ENCODE measurements at places on chromosomes 16 and 17. TPM values are rescaled to one million over a fixed set of nuclear protein-coding genes. Genes with fewer than 3 reads are reported as not detected.

CDYL2 gene
- 2.7 TPM for total RNA-seq

MYCBPAP gene
- 0.66 TPM for total RNA-seq

STAT5B gene
- total RNA-seq = 27.0 TPM

- H3K27me3 ChIP-seq = no peaks in the 10 kb centered on the region
- H3K27ac ChIP-seq = no peak overlapping the region
- peaks cover 9% of the 10 kb centered on the region for H3K4me1 ChIP-seq
Observed at GRCh38 chr17:9451934-9452333, 123.7 kb downstream of the STX8 start.

- no peak overlapping the region for H3K4me3 ChIP-seq
- H3K27me3 ChIP-seq = no peaks in the 10 kb centered on the region
- no peaks in the 10 kb centered on the region for H3K36me3 ChIP-seq
- H3K27ac ChIP-seq = no peak overlapping the region
Observed at GRCh38 chr17:61000911-61001310, 323.3 kb downstream of the BCAS3 start.

- no peaks in the 10 kb centered on the region for H3K27me3 ChIP-seq
- H3K36me3 ChIP-seq = no peaks in the 10 kb centered on the region
- peak; percentile 34 for DNase-seq
- H3K27ac ChIP-seq = peak overlapping the region; percentile 67
- peaks cover 26% of the 10 kb centered on the region for H3K4me1 ChIP-seq
Observed at GRCh38 chr17:75153780-75154194, 525 bp downstream of the JPT1 start.

- H3K36me3 ChIP-seq = peaks cover 27% of the 10 kb centered on the region
- no peak overlapping the region for H3K4me3 ChIP-seq
- no peaks in the 10 kb centered on the region for H3K27me3 ChIP-seq
- H3K4me1 ChIP-seq = peaks cover 15% of the 10 kb centered on the region
- no peak for DNase-seq
Observed at GRCh38 chr17:413016-413350, 60.4 kb upstream of the RPH3AL start.

GRCh38 chr16:27430923-27431484, 29.0 kb downstream of the IL21R start:
- H3K4me1 ChIP-seq = peaks cover 4% of the 10 kb centered on the region
- no peaks in the 10 kb centered on the region for H3K27me3 ChIP-seq
- H3K27ac ChIP-seq = no peak overlapping the region

GRCh38 chr16:528111-529011, 849 bp downstream of the CAPN15 start:
- peaks cover 19% of the 10 kb centered on the region for H3K36me3 ChIP-seq
- H3K27me3 ChIP-seq = no peaks in the 10 kb centered on the region
- H3K27ac ChIP-seq = peak overlapping the region; percentile 47
- H3K4me3 ChIP-seq = peak overlapping the region; percentile 77
- peak; percentile 47 for DNase-seq

- H3K4me3 ChIP-seq = no peak overlapping the region
- peaks cover 39% of the 10 kb centered on the region for H3K4me1 ChIP-seq
- peak; percentile 48 for DNase-seq
- H3K27ac ChIP-seq = no peak overlapping the region
- H3K36me3 ChIP-seq = peaks cover 10% of the 10 kb centered on the region
- H3K27me3 ChIP-seq = no peaks in the 10 kb centered on the region
Observed at GRCh38 chr17:73292031-73292531, 19.7 kb downstream of the CDC42EP4 start.

- no peak overlapping the region for H3K4me3 ChIP-seq
- peaks cover 35% of the 10 kb centered on the region for H3K27me3 ChIP-seq
- no peaks in the 10 kb centered on the region for H3K36me3 ChIP-seq
- no peak for DNase-seq
- H3K27ac ChIP-seq = no peak overlapping the region
Observed at GRCh38 chr17:8019665-8020650, 17.5 kb downstream of the GUCY2D start.

- no peak overlapping the region for H3K27ac ChIP-seq
- H3K27me3 ChIP-seq = no peaks in the 10 kb centered on the region
- no peak overlapping the region for H3K4me3 ChIP-seq
- H3K4me1 ChIP-seq = peaks cover 12% of the 10 kb centered on the region
- peaks cover 36% of the 10 kb centered on the region for H3K36me3 ChIP-seq
- DNase-seq = no peak
Observed at GRCh38 chr17:76567634-76568432, 17.8 kb downstream of the ST6GALNAC2 start.

DNA sequence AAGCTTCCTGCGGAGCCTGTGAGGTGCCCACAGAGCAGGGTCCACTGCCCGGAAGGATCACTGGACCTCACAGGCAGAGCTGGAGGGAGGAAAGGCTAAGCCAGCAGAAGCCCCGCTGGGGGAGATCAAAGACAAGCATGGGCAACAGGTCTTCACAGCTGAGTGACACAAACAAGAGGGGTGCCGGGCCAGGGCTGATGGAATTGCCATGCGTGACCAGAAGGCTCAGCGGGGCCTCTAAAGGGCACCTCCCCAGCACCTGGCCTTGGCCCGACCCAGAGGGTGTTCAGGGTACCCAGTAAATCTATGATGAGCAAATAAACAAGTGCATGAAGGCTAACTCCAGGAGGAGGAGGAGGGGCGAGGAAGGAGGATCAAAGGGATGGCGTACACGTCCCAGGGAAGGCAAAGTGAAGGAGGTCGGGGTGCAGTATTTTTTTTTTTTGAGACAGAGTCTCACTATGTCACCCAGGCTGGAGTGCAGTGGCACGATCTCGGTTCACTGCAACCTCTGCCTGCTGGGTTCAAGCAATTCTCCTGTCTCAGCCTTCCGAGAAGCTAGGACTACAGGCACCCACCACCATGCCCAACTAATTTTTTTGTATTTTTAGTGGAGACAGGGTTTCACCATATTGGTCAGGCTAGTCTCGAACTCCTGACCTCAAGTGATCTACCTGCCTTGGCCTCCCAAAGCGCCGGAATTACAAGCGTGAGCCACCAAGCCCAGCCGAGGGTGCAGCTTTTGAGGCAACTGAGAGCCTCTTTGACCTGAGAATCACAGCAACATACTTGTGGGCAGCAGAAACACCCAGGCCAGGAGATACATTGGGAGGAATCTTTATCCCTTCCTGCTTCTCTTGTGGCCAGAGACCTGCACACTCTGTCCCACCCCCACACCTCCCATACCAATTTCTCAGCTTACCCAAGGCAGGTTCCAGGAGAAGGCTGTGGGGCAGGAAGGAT, 16.1 kb upstream of the EXOC7 start:
- peaks cover 14% of the 10 kb centered on the region for H3K4me1 ChIP-seq
- no peaks in the 10 kb centered on the region for H3K36me3 ChIP-seq
- peaks cover 5% of the 10 kb centered on the region for H3K27me3 ChIP-seq

DNA sequence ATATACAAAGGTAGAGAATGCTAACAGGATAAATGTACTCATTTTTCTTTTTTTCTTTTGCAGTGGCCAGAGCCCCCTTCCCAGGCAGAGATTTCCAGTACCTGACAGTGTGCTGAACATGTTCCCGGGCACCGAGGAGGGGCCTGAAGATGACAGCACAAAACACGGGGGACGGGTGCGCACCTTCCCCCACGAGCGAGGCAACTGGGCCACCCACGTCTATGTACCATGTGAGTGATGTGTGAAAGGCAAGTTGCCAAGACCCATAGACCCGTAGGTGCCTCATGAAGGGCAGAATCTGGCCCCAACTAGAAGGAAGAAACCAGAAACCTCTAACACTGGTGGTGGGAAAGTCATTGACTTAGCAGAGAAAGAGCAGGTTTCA, 1.2 kb downstream of the USB1 start:
- DNase-seq = no peak
- peaks cover 24% of the 10 kb centered on the region for H3K4me1 ChIP-seq
- no peaks in the 10 kb centered on the region for H3K27me3 ChIP-seq
- no peak overlapping the region for H3K4me3 ChIP-seq
- H3K36me3 ChIP-seq = peaks cover 14% of the 10 kb centered on the region

GRCh38 chr16:54180421-54181359, 105.9 kb downstream of the IRX3 start:
- H3K27ac ChIP-seq = no peak overlapping the region
- no peaks in the 10 kb centered on the region for H3K36me3 ChIP-seq
- no peak overlapping the region for H3K4me3 ChIP-seq
- peaks cover 5% of the 10 kb centered on the region for H3K4me1 ChIP-seq
- H3K27me3 ChIP-seq = peaks cover 2% of the 10 kb centered on the region

DNA sequence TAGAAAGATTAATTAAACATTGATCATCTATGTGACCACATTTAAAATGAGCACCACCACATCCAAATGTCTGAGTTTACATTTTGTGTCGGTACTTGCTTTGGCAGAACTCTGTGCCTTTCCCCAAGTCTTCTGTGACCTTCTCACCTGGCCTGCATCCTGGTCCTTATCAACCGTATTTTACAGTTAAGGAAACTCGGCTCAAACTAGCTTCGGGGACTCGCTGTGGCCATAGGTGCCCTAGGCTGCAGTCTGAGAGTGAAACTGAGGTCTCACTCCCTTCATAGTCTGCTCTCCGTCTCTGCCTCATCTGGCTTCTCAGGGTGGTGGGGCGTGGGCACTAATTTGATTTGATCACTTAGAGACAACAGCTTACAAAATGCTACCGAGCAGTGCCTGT, 555.5 kb downstream of the WWOX start:
- H3K27me3 ChIP-seq = no peaks in the 10 kb centered on the region
- H3K27ac ChIP-seq = no peak overlapping the region
- H3K36me3 ChIP-seq = no peaks in the 10 kb centered on the region

DNA sequence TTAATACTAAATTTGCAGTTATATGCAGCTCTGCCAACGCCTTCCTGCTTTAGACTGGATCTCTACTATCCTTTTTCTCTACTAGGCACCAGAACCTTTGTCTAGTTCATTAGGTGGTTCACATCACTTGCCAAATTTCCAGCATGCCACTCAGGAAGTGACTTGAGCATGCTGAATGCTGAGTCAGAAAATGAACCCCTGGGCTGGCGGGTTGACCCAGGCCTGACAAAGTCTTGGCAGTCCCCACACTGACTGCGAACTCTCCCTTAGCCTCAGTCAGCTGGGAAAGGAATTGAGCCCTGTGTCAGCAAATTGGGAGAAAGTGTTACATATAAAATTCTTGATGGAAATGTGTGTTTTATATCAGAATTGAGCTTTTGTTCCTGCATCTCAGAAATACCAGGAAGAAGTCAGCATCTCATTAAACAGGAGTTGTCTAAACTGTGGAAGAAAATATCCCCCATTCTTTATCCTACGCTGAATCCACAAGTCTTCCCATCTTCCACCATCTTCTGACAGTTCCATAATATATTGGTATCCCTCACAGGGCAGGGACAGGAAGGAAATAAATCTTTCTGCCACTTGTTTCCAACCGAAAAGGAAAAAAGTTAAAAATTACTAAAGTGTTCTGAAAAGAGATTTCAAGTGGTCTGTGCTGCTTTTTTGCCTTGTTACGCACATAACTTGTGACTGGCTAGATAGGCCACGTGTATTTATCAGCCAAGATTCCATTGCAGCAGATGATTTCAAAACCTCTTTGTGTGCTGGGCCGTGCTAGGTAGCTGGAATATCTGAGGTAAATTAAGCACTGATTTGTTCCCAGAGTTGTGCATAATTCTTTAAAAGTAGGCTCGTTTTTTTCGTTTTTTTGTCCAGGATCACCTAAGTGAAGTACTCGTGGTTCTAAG, 16.7 kb upstream of the SLC12A3 start:
- peak; percentile 44 for DNase-seq
- H3K4me3 ChIP-seq = no peak overlapping the region
- no peak overlapping the region for H3K27ac ChIP-seq
- peaks cover 16% of the 10 kb centered on the region for H3K4me1 ChIP-seq

DNA sequence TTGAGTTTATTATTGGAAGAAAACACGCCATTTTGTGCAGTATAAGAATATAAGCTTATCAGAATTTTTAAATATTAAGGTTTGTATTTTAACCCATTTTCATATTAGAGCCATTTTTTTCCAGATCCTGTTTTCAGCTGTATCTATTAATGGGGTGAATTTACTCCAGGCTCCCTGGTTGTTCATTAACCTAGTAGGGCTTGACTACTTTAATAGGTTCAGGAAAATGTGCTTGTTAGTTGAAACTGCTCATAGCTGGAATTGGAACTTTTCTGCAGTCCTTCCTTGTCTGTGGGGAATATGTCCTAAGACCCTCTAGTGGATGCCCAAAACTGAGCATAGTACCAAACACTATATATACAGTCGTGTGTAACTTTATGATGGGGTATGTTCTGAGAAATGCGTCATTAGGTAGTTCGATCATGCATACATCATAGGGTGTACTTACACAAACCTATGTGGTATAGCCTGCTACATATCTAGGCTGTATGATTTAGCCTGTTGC, 28.0 kb downstream of the NFAT5 start:
- no peak overlapping the region for H3K27ac ChIP-seq
- no peaks in the 10 kb centered on the region for H3K36me3 ChIP-seq
- H3K4me3 ChIP-seq = no peak overlapping the region
- H3K27me3 ChIP-seq = no peaks in the 10 kb centered on the region
- H3K4me1 ChIP-seq = no peaks in the 10 kb centered on the region
- DNase-seq = no peak

- no peak overlapping the region for H3K27ac ChIP-seq
- DNase-seq = no peak
- H3K27me3 ChIP-seq = no peaks in the 10 kb centered on the region
- no peaks in the 10 kb centered on the region for H3K36me3 ChIP-seq
- no peaks in the 10 kb centered on the region for H3K4me1 ChIP-seq
Observed at GRCh38 chr17:29250666-29251065, 4.0 kb downstream of the CRYBA1 start.

GRCh38 chr17:10616502-10617119, 40.5 kb downstream of the MYH3 start:
- peaks cover 43% of the 10 kb centered on the region for H3K4me1 ChIP-seq
- no peaks in the 10 kb centered on the region for H3K36me3 ChIP-seq
- peak overlapping the region; percentile 64 for H3K27ac ChIP-seq
- H3K27me3 ChIP-seq = no peaks in the 10 kb centered on the region
- no peak overlapping the region for H3K4me3 ChIP-seq
- peak; percentile 75 for DNase-seq

GRCh38 chr17:29615048-29615385, 7.7 kb downstream of the CORO6 start:
- H3K4me1 ChIP-seq = peaks cover 68% of the 10 kb centered on the region
- peak overlapping the region; percentile 28 for H3K4me3 ChIP-seq
- DNase-seq = peak; percentile 56

- H3K27me3 ChIP-seq = no peaks in the 10 kb centered on the region
- no peaks in the 10 kb centered on the region for H3K36me3 ChIP-seq
- peak overlapping the region; percentile 86 for H3K27ac ChIP-seq
- peaks cover 84% of the 10 kb centered on the region for H3K4me1 ChIP-seq
- no peak overlapping the region for H3K4me3 ChIP-seq
Observed at GRCh38 chr16:88922114-88922825, 54.7 kb downstream of the CBFA2T3 start.

DNA sequence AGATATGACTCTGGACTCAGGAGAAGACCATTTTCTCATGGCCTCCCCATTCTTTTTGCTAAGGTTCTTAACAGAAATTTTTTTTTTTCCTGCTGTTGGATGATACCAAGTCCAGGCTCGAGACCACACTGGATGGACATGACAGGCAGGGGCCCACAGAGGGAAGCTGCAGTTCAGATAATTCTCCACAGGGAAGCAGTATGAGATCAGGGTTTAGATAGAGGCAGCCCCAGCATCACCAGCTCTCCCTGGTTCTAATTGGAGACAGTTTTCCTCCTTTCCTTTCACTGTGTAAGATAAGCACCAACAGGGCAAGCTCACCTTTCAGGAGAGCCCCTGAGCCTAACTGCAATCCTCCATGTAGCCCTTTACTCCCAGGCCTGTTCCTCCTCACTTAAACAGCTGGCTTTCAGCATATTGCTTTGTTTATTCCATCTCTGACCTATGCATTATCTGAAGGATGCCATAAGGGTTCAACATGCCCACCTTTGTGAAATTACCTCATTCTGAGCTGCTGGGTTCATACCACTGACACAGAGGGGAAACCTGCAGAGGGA, 108.1 kb downstream of the SNX11 start:
- H3K27me3 ChIP-seq = no peaks in the 10 kb centered on the region
- DNase-seq = peak; percentile 17
- no peaks in the 10 kb centered on the region for H3K36me3 ChIP-seq
- H3K27ac ChIP-seq = no peak overlapping the region
- no peaks in the 10 kb centered on the region for H3K4me1 ChIP-seq

Measured in muscle of leg (tissue), 16 donors.